ENCODE measurements at places on chromosomes 3 and 15.

- no peak for DNase-seq
Observed at GRCh38 chr3:149790268-149790667, 2.1 kb downstream of the ANKUB1 start.

DNA sequence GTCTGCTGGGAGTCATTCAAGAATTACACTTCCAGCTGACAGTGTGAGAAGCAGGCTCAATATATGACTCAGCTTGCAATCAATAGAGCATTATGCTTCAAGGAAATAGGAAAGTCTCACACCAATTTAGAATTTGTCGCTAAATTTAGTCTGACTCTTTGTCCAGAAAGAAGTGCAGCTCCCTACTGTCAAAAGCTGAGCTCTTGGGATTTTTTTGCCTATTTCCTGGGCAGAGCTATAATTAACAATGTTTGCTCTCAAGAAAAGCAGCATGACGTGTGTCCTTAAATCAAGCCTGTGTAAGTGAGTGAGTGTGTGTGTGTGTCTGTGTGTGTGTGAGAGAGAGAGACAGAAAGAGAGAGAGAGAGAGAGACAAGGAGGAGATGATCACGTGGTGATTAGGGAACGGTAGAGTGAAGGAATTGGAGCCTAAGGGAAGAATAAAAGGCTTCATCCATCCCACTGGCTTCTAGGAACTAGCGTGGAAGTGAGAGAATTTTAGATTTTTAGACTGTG is 16.4 kb upstream of the SLC35G2 start:
- no peak for DNase-seq

DNA sequence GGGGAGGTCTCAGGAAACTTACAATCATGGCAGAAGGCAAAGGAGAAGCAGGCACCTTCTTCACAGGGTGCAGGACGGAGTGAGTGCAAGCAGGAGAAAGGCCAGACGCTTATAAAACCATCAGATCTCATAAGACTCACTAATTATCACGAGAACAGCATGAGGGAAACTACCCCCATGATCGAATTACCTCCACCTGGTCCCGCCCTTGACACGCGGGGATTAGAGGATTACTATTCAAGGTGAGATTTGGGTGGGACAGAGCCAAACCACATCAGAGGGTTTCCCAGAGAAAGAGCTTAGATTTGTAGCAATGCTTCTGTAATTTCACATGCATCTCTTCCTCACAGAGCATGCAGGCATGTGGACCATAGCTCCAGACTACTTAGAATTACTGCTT is 615.7 kb upstream of the UBE2E2 start:
- DNase-seq = no peak

- peak; percentile 74 for DNase-seq
Observed at GRCh38 chr3:128343287-128344051, 123.2 kb downstream of the DNAJB8 start.

GRCh38 chr3:179750720-179751328 is 98.0 kb downstream of the USP13 start:
- peak; percentile 30 for DNase-seq

- DNase-seq = no peak
Observed at GRCh38 chr3:61807865-61808276, 246.5 kb downstream of the PTPRG start.

- DNase-seq = no peak
Observed at GRCh38 chr3:165549665-165550064, 287.6 kb downstream of the BCHE start.

DNA sequence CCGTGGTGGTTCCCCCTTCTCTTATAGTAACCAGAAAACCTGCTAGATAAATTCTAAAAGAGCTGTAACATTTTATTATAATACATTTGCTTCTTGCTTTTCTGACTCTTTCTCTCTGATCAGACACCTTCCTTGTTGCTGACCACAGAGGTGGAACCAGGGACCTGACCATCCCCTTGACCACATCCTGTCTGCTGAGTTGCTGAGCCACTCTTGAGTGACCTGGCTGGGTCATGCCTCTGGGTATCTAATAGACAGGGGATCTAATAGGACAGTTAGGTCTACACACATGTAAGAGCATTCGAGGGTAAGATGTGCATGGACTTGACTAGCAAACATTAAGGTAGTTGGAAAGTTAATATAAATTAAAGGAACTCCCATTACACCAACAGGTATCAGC is 22.8 kb upstream of the TRIM59 start:
- no peak for DNase-seq

GRCh38 chr3:62375655-62376453 is 2.5 kb upstream of the FEZF2 start:
- DNase-seq = no peak
